ENCODE measurements at places on chromosomes 5 and 9.

GRCh38 chr9:130089141-130089540, 35.4 kb downstream of the GPR107 start:
- DNase-seq = no peak

DNA sequence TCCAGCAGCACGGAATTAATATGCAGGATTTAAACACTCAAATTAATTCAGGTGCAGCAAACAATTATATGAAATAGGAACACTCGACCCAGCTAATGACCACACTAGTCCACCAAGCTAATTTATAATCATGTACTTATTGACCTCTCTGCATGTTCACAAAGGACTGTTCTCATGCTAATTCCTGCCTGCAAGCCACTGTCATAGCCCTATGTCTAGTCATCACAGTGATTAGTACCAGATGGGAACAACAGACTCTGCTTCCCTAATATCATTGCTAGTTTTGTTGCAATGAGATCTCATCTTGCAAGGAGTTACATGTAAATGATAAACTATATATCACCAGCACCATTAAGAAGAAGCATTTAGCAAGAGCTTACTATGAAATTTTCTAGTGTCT, 553.0 kb upstream of the GRAMD2B start:
- DNase-seq = peak; percentile 38

- no peak for DNase-seq
Observed at GRCh38 chr5:33933723-33934169, 2.4 kb upstream of the RXFP3 start.

DNA sequence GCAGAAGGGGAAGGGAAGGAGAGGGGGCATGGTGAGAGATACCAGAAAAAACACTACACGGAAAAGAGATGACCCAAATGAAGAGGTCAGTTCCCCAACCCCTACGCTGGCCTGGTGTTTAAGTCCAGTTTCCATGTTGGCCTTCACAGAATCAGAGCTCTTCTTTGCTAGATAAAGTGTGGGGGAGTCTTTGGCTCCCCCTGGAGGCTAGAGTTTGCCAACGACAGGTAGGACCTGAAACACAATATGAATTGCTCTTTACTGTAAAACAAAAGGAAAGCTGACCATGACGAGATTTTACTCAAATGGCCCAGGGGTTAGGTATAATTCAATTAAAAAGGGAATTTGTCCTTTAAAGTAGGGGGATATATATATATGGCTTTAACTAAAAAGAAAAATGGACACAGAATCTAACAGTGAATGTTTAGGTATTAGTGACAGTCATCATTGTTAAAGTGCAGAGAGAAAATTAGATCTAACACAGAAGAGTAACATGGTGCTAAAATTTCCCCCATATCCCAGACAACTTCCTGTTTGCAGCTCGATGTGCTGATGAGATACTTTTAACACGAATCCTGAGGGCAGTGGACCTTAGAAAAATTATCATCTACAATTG, 92.0 kb downstream of the SV2C start:
- DNase-seq = peak; percentile 65

- no peak for DNase-seq
Observed at GRCh38 chr9:84456527-84456926, 116.0 kb upstream of the SLC28A3 start.

GRCh38 chr5:36876965-36877666, 547 bp downstream of the NIPBL start:
- peak; percentile 68 for DNase-seq

- no peak for DNase-seq
Observed at GRCh38 chr5:74073257-74073656, 447.3 kb downstream of the ARHGEF28 start.

- DNase-seq = no peak
Observed at GRCh38 chr5:72709341-72709740, 107.1 kb upstream of the TNPO1 start.

All from D341Med (cell line).